ENCODE measurements at places on chromosomes 11 and 22.
A peak's percentile ranks its signal among the peaks of the same experiment; 100 is the strongest.

DNA sequence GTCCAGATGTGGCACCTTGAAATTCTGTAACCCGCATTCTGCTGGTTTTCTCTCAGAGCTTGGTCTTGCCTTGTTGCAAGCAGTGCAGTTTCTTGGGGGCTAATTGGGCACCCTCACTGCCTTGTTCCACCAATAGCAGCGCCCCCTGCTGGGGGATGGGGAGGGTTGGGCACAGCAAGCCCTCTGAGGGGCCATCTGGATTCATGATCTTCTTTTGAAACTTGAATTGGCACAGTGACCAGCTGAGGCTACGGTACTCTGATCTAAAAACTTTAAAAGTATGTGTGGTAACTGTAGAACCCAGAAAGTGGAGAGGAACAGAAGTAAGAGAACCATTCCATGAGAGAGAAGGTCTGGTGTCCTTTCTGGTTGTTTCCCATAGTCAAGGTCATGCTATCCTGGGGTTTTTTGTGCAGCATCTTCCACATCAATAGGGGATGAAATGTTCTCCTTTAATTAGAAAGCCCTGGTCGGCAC is 64.2 kb downstream of the MED15 start:
- DNase-seq, result peak; percentile 44

GRCh38 chr22:50507991-50508884 is at the start of gene NCAPH2:
TSS of gene NCAPH2 (plus strand) at chr22:50508224. CDS start at chr22:50508338, 114 bp downstream.
- peak; percentile 95 for DNase-seq

DNA sequence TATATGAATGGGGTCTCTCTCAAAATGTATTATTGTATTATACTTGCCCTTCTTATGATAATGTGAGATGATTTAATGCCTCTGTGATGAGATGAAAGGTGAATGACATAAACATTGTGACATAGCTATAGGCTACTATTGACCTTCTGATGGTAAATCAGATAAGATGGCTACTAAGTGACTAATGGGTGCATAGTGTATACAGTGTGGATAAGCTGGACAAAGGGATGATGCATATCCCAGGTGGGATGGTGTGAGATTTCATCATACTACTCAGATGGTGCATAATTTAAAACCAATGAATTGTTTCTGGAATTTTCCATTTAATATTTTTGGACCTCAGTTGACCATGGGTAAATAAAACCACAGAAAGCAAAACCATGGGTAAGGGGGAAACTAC is 243.5 kb downstream of the SBF2 start:
- no peak for DNase-seq

DNA sequence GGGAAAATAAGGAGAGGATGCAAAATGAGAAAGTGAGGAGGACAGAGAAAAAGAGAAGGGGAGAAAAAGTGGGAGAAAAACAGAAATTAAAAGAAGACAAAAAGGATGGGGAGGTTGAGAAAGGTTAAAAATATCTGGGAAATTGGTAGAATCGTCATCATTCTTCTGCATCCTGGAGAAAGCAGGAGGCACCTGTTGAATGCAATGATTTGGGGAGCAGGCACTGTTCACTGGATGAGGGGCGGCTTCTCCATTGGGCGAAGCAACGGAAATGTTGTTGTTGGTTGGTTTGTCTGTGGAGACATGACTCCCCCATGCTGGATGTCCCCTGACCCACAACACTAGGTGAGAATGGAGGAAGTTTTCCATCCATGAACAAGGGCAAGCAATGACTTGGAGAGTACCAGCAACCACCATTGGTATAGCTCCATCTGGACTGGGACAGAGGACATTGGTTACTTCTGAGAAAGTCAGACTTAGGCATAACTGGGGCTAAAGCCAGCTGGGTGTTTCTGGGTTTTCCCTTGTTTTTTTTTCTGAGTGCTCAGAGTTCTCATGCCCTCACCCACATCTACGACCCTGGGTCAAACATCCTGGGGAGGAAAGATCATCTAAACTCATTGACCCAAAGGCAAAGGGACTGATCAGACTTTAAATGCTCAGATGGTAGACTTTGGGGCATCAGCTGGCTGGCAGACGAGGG is 11.9 kb upstream of the CD44 start:
- DNase-seq, result no peak

DNA sequence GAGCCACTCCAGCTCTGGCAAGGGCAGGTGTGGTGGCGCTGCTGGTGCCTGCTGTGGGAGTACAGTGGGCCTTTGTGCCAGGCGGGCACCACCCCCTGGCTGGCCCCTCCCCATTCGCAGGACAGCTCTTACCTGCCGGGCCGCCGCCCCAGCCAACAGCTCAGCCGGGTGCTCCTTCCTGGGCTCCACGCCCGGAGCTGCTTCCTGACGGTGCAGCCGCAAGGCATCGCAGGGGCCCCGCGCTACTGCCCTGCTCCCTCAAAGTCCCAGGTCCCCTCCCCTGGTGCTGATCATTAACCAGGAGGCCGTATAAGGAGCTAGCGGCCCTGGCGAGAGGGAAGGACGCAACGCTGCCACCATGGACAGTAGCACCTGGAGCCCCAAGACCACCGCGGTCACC is at the start of gene SLC5A1:
SLC5A1 (plus strand) TSS at position 338 of the 400 bp plus-strand sequence; CDS start at position 359, 21 bp downstream.
- no peak for DNase-seq

GRCh38 chr22:30606455-30607299 is at the start of gene TCN2:
TSS of gene TCN2 (plus strand) at chr22:30607174. CDS start at chr22:30607332, 158 bp downstream.
- DNase-seq, result no peak

Data from activated naive CD8-positive, alpha-beta T cell treated with anti-CD3 and anti-CD28 coated beads, Interleukin-2, amount 50 U/mL, for 16 hours (primary cell).